Psoas muscle (tissue), 8 donors: ENCODE measurements at places on chromosomes 2 and 18. TPM values are rescaled to one million over a fixed set of nuclear protein-coding genes. Genes with fewer than 3 reads are reported as not detected.
A peak's percentile ranks its signal among the peaks of the same experiment; 100 is the strongest.

The EHD3 gene
- total RNA-seq = 1.8 TPM

The ESPNL gene
- total RNA-seq = 0.32 TPM

DNA sequence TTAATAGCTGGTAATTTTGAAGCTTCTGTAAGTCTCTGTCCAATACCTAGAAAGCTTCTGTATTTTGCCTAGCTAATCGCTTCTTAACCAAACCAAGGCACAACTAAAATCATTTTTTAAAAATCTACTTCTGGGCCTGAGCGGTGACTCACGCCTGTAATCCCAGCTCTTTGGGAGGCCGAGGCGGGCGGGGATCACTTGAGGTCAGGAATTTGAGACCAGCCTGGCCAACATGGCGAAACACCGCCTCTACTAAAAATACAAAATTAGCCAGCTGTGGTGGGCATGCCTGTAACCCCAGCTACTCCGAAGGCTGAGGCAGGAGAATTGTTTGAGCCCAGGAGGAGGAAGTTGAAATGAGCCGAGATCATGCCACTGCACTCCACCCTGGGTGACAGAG, 148.6 kb upstream of the FIGN start:
- no peak overlapping the region for H3K4me3 ChIP-seq
- no peak overlapping the region for H3K27ac ChIP-seq
- peak; percentile 52 for DNase-seq
- no peaks in the 10 kb centered on the region for H3K36me3 ChIP-seq
- H3K4me1 ChIP-seq = no peaks in the 10 kb centered on the region

The SAG gene
- not detected for total RNA-seq

GRCh38 chr18:63831080-63831788, 56.0 kb downstream of the SERPINB7 start:
- no peak overlapping the region for H3K27ac ChIP-seq
- no peak for DNase-seq
- H3K27me3 ChIP-seq = no peaks in the 10 kb centered on the region

- H3K36me3 ChIP-seq = no peaks in the 10 kb centered on the region
- no peak overlapping the region for H3K4me3 ChIP-seq
- no peak overlapping the region for H3K27ac ChIP-seq
- no peaks in the 10 kb centered on the region for H3K4me1 ChIP-seq
- no peaks in the 10 kb centered on the region for H3K27me3 ChIP-seq
Observed at GRCh38 chr2:155099784-155100183, 401.3 kb downstream of the KCNJ3 start.

The SLC19A3 gene
- total RNA-seq = 0.46 TPM

The ASAP2 gene
- total RNA-seq = 2.5 TPM

The MDH1B gene
- 0.34 TPM for total RNA-seq

The UGT1A4 gene
- not detected for total RNA-seq

The GCG gene
- total RNA-seq = not detected

DNA sequence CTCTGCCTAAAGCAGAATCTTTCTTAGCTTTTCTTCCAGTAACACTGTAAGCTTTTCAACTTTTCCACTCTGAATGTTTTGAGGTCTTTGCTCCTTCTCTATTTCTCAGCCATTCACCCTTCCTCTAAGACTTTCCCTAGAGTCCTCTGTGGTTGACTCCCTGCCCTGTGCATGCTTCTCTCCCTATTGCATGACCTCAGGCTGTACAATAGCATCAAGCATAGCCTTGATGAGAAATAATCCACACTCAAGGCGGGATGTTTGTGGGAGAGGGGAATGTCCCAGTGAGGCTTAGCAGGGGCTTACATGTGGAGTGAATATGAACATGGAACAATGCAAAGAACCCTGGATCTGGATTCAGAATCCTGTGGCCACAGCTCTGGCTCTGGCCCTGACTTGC, 48.4 kb upstream of the IGFBP5 start:
- H3K27ac ChIP-seq = no peak overlapping the region
- no peak overlapping the region for H3K4me3 ChIP-seq
- H3K4me1 ChIP-seq = no peaks in the 10 kb centered on the region
- no peaks in the 10 kb centered on the region for H3K27me3 ChIP-seq
- DNase-seq = no peak

GRCh38 chr18:62445386-62445917, 77.4 kb upstream of the ZCCHC2 start:
- DNase-seq = no peak
- H3K4me1 ChIP-seq = peaks cover 2% of the 10 kb centered on the region
- H3K4me3 ChIP-seq = no peak overlapping the region
- no peaks in the 10 kb centered on the region for H3K36me3 ChIP-seq

GRCh38 chr2:18119883-18120282, 241.4 kb downstream of the KCNS3 start:
- H3K4me1 ChIP-seq = peaks cover 11% of the 10 kb centered on the region
- peak overlapping the region; percentile 33 for H3K4me3 ChIP-seq
- H3K27ac ChIP-seq = peak overlapping the region; percentile 50

DNA sequence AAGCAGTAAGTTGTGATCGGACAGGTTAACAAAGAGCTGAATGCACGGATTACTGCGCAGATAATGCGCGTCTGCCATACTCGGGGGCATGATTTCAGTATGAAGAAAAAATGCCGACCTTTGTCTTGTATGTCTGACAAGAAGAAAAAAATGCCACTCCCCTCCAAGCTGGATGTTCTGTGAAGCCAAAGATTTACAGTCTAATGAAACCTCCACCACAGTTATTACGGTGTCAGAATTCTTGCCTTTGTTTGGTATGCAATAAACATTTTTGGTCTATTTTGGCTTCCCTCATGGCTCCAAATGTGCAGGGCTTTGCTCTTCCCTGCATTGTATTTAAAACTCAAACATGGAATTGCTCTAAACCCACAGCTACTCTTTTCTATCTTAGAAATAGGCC, 72.2 kb upstream of the THUMPD2 start:
- peaks cover 7% of the 10 kb centered on the region for H3K4me1 ChIP-seq
- no peaks in the 10 kb centered on the region for H3K36me3 ChIP-seq
- no peak overlapping the region for H3K27ac ChIP-seq
- H3K27me3 ChIP-seq = no peaks in the 10 kb centered on the region
- no peak overlapping the region for H3K4me3 ChIP-seq

- H3K27me3 ChIP-seq = peaks cover 2% of the 10 kb centered on the region
- H3K27ac ChIP-seq = no peak overlapping the region
- no peaks in the 10 kb centered on the region for H3K36me3 ChIP-seq
- no peak overlapping the region for H3K4me3 ChIP-seq
Observed at GRCh38 chr2:223114917-223115316, 62.9 kb downstream of the KCNE4 start.

DNA sequence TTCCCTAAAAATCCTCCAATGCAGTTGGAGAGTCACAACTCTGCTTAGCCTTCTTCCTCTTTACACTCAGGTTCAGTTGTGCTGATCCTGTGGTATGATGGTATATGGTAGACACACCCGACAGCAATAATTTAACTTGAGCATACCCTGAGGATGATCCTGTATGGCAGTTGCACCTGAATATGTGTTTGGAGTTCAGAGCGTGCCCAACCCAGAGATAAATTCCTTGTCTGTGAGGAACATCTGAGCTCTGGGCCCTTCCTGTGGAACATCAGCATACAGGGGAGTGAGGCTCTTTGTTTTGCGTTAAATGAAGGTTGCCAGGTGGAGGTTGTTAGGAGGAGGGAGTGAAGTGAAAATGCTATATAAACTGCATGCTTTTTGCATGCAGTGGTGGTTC, 187.7 kb downstream of the MYO3B start:
- no peaks in the 10 kb centered on the region for H3K36me3 ChIP-seq
- no peaks in the 10 kb centered on the region for H3K27me3 ChIP-seq
- no peaks in the 10 kb centered on the region for H3K4me1 ChIP-seq
- no peak for DNase-seq
- no peak overlapping the region for H3K27ac ChIP-seq

- no peaks in the 10 kb centered on the region for H3K27me3 ChIP-seq
- H3K36me3 ChIP-seq = no peaks in the 10 kb centered on the region
- DNase-seq = no peak
- H3K4me3 ChIP-seq = no peak overlapping the region
- no peaks in the 10 kb centered on the region for H3K4me1 ChIP-seq
Observed at GRCh38 chr2:136188086-136188485, 70.1 kb upstream of the CXCR4 start.
